ENCODE measurements at places on chromosomes 2 and 18. TPM values are rescaled to one million over a fixed set of nuclear protein-coding genes. Genes with fewer than 3 reads are reported as not detected.

DNA sequence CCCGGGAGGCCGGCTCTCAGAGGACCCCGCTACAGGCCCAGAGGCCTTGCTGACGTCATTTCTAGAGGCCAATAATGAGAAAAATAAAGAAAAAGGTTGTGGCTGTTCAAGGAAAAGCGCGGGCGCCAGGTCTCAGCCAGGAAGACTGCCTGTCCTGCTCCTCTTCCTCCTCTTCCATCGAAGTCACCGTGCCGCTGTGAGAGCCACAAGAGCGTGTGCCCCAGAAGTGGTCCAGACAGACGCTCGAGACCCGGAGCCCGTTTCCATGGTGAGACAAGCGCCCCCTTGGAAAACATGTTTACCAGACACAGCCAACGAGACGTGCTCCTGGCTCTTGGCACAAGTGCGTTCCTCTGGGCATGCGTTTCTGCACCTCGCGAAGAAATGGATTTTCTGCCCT, 210.5 kb downstream of the HDAC4 start:
- DNase-seq, result no peak

GRCh38 chr2:74347303-74347702, 4.1 kb upstream of the SLC4A5 start:
- no peak for DNase-seq

DNA sequence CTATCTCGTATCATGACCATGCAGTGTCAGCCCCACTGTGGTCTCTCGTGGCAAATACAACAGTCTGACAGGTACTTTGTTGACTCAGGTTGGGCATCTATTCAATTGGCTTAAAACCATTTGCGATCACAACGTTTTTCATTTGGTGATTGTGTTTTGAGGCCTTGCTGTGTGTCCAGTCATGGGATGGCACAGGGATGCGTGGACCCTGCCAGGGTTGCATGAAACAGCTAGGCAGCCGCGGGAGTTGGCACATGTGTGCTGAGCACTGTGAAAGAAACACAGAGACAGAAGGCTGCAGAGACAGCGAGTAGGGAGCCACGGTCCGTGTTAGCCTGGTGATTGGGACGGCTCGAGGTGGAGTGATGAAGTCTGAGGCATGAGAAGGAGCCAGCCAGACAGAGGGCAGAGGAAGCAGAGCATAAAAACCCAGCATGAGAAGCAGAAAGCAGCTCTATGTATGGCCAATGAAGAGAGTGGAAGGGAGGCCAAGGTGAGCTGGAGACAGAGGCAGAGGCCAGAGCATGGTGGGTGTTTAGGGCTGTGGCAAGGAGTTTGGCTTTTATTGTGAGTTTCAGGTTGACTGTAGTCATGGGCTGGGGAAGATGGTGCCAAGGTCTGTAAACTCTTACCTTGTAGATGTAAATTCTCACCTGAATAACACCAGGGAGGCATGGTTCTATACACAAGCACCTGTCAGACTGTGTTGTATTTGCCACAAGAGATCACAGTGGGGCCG, 31.8 kb upstream of the IL1R1 start:
- DNase-seq, result no peak

- peak; percentile 43 for DNase-seq
These were observed 23.2 kb downstream of the ACKR3 start for GRCh38 chr2:236592821-236593220.

KANSL1L gene
- total RNA-seq, result 21.8 TPM

DNA sequence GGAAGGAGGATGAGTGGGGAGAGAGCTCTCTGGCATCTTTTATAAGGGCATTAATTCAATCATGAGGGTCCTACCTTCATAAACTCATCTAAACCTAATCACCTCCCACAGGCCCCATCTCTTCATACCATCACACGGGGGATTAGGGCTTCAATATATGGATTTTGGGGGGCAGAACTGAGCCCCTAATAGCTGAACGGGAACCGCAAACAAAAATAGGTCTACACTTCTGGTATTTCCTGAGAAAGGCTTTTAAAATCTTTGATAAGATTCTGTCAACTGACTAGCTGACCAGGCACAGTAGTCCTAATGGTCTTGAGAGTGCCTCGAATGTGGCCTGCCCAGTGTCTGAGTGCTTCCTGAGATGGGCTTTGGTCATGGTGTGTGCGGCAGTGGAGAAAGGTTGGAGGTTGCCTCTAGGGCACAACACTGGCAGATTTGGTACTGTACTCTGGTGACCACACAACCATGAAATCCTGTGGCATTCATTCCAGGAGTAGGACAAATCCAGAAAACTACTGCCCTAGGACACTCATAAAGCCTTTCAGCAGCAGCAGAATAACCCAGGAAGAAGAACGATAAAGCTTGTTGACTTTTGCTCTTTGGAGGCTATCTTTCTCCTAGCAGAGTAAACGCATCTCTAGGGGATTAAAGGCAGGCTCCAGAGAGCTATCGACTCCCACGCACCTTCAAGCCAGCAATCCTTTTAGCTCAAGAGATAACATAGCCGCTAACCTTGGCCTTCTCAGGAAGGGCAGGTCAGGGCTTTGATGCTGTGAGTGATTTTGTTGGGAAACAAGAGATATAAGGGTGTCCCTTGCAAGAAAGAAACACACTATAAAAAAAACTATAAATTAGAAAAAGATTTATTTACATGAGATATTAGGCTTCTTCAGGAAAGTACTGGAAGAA, 12.3 kb upstream of the APOB start:
- DNase-seq, result no peak

IL37 gene
- total RNA-seq, result not detected

DNA sequence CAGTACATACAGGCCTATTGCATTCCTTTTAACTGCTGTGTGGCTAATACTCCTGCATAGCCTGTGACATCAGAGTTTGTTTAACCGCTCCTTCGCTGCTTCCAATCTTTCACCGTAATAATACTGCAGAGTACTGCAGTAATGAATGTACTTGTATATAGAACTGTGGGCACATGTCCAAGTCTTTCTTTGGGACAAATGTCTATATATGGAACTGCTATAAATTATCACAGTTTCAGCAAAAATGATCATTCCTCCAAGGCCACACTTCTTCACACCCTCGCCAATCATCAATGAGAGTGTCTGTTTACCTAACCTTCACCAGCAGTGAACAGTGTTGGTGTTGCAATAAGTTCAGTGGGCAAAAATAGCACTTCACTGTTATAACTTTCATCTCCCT, 230.4 kb downstream of the SP3 start:
- DNase-seq, result peak; percentile 73

CPS1 gene
- 25.7 TPM for total RNA-seq

ACAA2 gene
- 51.6 TPM for total RNA-seq

- no peak for DNase-seq
These were observed 34.8 kb upstream of the EPG5 start for GRCh38 chr18:46001892-46002291.

GRCh38 chr2:8239531-8240088, 442.2 kb upstream of the ID2 start:
- DNase-seq, result peak; percentile 23

DNA sequence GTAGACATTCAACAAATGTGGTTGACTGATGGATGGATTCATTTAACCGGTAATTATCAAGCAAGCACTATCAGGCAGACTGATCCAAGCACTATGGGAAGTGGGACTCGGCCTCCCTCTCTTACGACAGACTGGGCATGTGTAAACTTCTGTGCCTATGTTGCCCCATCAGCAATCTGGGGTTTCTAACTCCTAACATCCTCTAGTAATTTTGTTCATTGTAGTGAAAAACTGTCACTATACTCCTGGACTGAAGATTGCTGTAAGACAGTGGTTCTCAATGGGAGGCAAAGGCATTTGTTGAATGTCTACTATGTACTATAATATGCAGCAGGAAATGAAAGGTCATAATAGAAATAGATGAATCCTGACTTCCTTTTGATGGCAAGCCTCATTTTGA, 51.2 kb upstream of the CREB1 start:
- no peak for DNase-seq

RBM44 gene
- total RNA-seq, result 0.17 TPM

LRRC30 gene
- not detected for total RNA-seq

DNA sequence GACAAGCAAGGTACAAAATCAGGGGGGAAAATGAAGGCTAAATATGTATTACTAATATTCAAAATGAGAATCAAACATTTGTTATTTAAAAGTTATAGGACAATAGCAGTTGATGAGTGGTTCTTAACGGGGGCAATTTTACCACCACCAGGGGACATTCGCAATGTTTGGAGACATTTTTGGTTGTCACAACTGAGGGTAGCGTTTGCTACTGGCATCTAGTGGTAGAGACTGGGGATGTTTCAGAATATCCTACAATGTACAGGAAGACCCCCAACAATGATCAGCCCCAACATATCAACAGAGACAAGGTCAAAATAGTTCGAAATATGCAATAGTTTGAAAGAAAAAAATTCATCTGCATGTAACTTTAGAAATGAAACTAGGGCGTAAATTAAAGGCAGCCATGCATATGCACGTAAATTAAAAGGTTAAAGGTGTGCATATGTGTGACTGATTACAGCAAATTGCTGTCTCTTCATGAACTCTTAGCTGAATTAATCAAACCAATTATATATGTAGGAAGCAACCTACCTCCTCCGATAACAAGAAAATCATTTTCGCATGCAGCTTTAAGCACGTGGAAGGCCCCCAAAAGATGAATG, 61.2 kb upstream of the CUL3 start:
- DNase-seq, result peak; percentile 23

GRCh38 chr2:200592406-200593075, 6.7 kb downstream of the AOX1 start:
- peak; percentile 42 for DNase-seq

DNA sequence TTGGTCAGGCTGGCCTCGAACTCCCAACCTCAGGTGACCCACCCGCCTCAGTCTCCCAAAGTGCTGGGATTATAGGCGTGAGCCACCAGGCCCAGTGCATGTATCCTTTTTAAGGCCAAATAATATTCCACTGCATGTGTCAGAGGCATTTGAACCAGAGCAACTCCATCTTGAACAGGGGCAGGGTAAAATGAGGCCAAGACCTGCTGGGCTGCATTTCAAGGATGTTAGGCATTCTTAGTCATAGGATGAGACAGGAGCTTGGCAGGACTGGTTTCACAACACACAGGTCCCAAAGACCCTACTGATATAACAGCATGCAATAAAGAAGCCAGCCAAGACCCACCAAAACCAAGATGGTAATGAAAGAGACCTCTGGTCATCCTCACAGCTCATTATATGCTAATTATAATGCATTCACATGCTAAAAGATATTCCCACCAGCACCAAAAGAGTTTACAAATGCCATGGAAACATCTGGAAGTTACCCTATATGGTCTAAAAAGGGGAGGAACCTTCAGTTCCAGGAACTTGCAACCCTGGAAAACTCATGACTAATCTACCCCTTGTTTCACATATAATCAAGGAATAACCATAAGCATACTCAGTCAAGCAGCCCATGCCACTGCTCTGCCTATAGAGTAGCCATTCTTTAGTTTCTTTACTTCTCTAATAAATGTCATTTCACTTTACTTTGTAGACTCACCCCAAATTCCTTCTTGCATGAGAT, 204.6 kb downstream of the RAB3GAP1 start:
- peak; percentile 31 for DNase-seq

Data from fibroblast of lung (primary cell).